ENCODE measurements at places on chromosomes 3 and 15.

DNA sequence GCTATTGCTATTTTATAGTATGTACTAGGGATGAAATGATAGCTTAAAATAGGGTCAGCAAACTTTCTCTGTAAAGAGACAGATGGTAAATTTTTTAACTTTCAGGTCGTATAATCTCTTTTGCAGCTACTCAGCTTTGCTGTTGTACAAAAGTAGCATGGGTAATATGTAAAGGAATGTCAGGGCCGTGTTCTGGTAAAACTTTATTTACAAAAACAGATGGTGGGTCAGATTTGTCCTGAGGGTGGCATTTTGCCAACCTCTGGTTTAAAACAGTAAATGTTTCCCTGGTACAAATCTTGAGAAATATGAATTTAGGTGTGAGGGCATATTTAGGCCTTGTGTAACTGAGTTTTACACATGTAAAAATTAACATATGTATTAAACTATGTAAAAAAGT, 18.6 kb downstream of the NMD3 start:
- no peak for DNase-seq

DNA sequence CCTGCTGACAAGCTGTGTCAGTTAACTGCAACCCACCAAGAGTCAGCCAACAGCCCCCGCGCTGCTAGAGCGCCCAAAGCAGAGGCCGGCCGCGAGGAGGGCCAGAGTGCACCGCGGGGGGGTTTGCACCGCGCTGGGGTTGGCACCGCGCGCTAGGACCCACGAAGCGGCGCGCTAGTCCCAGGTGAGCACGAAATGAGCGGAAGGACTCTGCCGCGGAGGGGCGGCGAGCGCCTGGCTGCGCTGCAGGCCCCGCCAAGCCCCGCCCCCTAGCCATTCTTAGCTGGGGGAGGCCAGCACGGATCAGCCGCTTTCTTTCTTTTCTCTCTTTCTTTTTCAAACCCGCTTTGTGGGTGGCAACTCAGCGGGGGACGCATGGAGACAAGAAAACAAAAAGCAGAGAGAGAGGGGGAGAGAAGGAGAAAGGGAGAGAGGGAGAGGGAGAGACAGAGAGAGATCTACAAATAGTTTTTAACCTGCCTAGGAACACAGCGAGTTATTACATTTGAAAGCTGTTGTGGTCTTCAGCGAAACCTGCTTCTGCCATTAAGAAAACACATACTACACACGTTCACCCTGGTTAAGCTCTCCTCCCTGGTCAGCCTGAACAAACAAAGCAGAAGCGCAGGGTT, 6.9 kb upstream of the FOXB1 start:
- no peak for DNase-seq

- DNase-seq, result peak; percentile 96
Observed at GRCh38 chr3:178777718-178778411, 241.6 kb downstream of the KCNMB2 start.

DNA sequence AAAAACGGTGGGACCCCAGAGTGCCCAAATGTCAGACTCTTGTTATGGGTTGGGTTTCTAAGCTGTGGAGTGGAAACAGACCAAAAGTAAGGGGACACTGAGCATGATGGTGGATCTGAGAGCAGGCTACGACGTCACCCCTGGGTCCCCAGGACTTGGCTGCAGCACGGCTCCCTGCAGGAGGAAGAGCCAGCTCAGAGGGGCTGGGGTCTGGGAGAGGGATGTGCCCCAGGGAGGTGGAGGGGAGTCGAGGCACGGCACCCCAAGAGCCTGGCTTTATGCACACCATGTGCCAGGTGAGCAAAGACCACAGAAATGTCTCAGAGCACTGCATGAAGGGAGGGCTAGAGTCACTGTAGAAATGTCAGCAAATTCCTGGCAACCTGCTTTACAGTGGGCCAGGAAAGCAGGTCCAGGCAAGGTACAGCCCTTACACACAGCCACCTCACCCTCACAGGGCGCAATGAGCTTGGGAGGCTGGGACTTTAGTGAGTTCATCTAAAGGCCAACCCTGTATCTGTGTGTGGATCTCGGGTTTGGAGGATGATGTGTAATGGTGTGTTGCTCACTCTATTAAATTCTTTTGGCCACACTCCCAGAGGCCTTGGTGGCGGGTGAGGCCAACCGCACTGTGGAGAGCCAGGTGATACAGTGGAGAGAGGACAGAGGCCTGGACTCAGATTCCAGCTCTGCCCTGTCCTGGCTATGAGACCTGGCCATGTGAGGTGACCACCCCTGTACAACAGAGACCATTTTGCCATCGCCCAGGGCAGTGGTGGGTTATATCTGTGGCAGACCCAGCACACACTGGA, 14.1 kb downstream of the CTSH start:
- peak; percentile 75 for DNase-seq

- no peak for DNase-seq
Observed at GRCh38 chr3:191740712-191741111, 279.7 kb downstream of the PYDC2 start.

- peak; percentile 84 for DNase-seq
Observed at GRCh38 chr3:188712248-188712924, 459.4 kb upstream of the TPRG1 start.

GRCh38 chr15:68278345-68278594, 725 bp downstream of the FEM1B start:
- no peak for DNase-seq

DNA sequence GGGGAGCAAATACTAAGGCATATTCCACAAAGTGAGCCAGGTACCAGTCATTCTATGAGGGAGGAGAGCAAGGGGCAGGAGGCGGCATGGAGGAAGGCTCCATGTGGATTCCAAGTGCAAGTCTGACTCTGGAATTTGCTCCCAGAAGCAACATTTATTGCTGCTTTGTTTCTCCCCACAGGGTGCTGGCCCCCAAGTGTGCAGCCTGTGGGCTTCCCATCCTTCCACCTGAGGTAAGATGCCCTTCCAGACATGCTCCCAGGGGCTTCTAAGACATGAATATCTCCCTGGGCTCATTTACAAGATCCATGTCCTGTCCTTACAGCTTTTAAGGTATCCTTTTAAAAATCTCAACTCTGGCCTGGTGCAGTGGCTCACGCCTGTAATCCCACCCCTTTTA, 15.9 kb upstream of the SACM1L start:
- DNase-seq, result no peak

DNA sequence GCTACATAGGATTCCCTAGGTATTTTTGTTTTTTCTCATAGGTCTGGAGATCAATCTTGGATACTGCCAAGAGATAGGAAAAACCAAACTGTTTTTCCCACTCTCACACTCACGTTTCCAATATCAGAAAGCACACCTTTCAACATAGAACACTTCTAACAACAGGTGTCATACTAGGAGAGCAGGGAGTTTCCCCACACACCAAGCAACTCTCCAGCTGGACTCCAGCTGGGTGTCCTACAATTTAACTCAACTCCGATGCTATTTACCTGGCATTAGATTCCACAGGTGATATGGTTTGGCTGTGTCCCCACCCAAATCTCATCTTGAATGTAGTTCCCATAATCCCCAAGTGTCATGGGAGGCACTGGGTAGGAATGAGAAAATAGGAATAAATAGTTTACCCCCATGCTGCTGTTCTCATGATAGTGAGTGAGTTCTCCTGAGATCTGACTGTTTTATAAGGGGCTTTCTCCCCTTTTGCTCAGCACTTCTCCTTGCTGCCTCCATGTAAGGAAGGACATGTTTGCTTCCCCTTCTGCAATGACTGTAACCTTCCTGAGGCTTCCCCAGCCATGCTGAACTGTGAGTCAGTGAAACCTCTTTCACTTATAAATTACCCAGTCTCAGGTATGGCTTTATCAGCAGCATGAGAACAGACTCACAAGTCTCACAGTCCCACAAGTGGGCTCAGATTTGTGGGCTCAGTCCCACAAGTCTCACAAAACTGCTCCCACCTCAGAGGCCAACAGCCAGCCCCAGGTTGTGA, 354.5 kb upstream of the THBS1 start:
- no peak for DNase-seq

DNA sequence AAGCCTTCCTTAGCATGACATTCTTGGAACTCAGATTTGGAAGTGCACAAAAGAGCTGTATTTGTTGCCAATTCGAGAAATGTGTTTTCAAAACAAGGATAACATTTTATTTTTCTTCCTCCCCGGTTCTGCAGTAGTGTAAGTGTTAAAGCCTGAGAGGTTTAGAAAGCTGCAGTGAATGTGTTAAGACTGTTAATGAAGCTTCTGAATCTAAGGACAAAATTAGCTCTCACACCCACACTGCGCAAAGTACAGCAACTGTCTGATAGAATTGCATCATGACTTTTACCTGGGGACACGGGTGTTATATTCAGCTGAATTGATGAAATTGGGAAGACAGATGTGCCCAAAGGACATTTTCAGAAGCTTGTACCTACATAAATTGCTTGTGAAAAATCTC, 344.4 kb downstream of the CADM2 start:
- no peak for DNase-seq

DNA sequence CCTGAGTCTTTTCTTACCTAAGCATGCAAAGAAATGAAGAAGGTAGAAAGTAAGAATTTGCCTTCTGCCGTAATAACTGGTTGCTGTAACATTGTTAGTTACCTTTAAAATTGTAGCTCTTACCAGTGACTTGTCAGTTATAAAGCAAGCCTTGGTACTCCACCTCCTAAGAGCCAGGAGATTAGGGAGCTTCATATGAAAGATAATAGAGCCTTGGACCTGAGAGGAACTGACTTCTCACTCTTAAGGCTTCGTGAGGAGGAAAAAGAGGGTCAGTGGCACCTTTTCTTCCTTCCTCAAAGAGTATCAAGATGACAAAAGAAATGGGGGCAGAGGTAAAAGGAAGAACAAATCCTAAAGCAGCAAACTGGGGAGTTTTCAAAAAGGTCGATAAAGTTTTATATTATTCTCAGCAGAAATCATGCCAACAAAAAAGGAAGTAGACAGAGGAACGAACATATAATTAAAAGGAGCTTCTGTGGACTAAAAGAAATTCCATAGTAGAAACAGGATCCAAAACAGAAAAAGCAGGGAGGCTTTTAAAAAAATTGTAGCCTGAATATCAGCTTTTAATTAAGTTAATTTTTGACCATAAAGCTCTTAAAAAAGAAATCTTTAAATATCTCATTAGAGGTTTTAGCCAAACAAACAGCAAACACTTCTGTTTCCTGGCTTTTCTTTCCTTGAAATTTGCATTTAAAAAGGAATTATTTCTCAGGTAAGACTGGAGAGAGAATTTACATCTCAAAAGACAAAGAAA, 847.1 kb upstream of the ALCAM start:
- DNase-seq, result no peak

DNA sequence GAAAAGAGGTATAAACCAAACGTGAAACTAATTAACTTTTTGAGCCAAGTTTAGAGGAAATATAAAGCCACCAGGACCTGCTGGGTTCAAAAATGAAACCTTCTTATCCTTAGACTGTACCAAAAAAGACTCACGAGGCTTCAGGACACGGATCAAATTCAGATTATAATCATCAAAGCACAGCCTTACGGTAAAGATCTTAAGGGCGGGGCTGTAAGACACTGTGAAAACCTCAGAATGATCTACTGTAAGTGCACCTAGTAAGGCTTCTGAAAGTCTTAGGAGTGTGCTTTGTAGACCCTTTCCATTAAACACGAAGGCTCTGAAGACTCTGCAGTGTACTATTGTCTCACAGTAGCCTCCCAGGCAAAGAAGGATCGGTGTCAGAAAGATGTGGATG, 26.8 kb downstream of the TARS3 start:
- no peak for DNase-seq

DNA sequence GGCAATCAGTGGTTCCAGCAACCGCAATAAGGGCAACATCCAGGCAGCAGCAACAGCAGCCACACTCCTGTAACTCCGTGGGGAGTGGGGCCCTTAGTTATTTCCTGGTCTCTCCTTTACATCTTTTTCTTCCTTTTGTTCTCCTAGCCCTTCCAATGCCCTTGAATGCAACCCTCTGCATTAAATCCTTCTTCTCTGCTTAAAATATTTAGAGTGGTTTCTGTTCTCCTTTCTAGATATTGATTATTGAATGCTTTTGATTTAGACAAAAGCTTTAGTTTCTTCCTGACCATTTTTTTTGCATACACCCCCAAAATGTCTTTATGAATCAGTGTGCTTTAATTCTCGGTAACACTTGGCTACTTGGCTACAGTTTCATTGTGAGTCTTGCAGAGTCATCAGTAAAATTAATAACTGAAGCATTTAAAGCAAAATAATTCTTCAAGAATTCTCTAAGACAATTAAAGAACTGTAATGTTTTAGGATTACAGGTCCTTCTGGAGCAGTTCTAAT, 586.1 kb downstream of the MECOM start:
- no peak for DNase-seq

- DNase-seq, result peak; percentile 89
Observed at GRCh38 chr3:45988804-45989203, 6.8 kb downstream of the FYCO1 start.

DNA sequence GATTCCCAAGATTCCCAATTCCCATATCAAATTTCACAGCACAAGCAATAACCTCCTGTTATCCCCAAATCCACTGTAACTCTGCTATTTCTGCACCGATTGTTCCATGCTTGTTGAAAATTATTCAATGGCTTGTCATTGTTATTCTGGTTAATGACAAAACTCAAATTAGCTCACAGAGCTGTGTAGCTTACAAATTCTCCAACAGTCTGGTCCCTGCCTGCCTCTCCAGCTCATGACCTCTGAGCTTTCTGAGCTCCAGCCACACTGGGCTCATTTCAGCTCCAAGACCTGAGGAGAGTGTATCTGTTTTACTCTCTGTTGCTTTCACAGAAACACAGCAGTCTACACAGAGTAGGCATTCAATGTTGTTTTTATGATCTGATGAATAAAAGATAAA, 3.3 kb downstream of the DPPA2 start:
- DNase-seq, result no peak

- no peak for DNase-seq
Observed at GRCh38 chr3:14377838-14378169, 24.6 kb upstream of the SLC6A6 start.

GRCh38 chr15:82854554-82854953, 45.1 kb downstream of the WHAMM start:
- DNase-seq, result no peak

- no peak for DNase-seq
Observed at GRCh38 chr3:98240131-98240530, 23.9 kb upstream of the OR5H6 start.

DNA sequence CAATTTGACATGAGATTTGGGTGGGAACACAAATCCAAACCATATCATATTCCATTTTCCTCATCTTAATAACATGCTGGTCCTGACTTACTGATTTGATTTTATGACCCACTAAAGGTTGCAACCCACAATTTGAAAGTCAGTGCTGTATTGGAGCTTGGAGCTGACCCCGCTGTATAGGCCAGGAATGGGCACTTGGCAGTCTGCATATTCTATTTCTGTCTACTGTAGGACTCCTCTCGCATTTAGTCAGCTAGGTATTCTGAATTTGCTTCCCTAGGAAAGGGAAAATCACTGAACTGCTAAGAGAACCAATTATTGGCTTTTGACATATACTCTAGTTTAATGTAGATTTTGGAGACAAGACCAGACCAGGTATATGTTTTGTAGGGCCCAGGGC, 157.0 kb downstream of the MFSD1 start:
- no peak for DNase-seq

GRCh38 chr3:122681284-122681973, 790 bp downstream of the PARP14 start:
- no peak for DNase-seq

GRCh38 chr15:39094116-39094515, 486.8 kb upstream of the THBS1 start:
- peak; percentile 52 for DNase-seq

Measured in fibroblast of skin of back (primary cell).